Stimulated activated CD4-positive, alpha-beta T cell treated with anti-CD3 and anti-CD28 coated beads, TNF-alpha, amount 100 ng/mL, for 24 hours (primary cell): ENCODE measurements at places on chromosomes 1 and 21.

GRCh38 chr1:206705191-206705590, 20.5 kb downstream of the MAPKAPK2 start:
- no peak for DNase-seq

DNA sequence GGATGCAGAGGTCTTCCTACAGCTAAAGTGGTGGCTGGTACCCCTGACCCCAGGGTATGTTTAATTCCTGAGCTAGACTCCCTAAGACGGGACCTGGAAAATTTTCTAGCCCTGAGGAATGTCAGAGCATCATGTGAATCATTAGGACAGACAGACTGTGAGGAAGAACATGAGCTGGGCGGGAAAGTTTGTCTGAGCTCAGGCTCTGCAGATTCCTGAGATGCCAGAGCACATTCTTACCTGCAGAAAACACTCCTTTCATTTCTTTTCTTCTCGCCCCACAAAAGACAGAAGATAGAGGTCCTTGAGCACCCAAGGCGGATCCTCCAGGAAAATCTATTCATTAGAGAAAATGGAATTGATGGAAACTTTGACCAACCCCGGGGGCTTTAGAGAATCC, 6.5 kb downstream of the CAPN2 start:
- DNase-seq, result no peak

- DNase-seq, result no peak
These were observed 313.5 kb upstream of the SGIP1 start for GRCh38 chr1:66220477-66220876.

DNA sequence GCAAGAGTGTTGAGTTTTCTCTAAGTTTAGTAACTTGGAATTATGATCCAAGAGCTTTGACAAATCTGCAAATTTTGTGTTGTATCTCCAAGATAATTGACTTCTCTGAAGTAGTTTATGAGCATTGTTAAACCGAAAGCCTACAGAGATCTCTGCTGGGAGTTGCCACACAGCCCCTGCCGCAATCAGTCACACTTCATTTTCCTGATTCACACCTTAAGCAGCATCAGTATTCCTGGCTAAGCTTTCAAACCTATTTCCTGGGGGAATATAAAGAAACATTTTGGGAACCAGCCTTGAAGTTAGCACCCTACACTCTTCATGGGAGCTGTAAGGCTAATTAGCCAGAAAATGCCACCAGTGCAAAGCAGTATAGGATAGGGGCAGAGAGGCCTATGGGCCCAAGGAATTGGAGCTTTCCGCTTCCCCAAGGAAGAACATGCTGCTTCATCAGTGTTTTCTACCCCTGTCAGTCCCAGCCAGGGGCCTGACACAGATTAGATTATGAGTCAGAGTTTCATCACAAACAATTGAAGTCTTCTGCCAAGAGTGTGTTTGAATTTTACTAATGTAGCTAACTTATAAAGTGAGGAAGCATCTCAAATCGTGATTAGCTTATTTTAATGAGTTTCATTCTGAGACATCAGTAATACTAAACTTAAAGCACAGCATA, 23.2 kb upstream of the CACYBP start:
- DNase-seq, result no peak

DNA sequence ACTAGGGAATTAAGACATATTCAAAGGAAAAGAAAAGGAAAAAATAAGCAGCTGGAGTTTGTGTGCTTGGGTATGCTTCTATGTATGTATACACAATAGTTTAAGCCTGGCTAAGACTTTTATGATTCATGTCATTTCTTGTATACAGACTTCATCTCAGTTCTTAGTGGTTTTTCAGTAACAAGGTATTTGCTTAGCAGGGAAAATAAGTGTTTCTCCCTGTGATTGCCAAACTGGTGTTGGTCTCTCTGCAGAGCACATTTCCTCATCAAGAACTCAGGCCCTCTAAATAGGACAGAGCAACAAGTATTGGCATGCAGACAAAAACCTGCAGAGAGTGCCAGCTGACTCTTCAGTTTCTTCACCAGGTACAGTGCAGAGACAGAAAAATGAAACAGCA, 484.4 kb upstream of the ZRANB2 start:
- DNase-seq, result no peak

GRCh38 chr1:118116909-118117308, 68.1 kb downstream of the SPAG17 start:
- DNase-seq, result no peak

GRCh38 chr21:34923202-34923601, 125.9 kb downstream of the RUNX1 start:
- DNase-seq, result no peak

- DNase-seq, result no peak
These were observed 125.4 kb upstream of the TMEM51 start for GRCh38 chr1:15028102-15028501.

GRCh38 chr1:244162786-244163530, 111.9 kb downstream of the ZBTB18 start:
- DNase-seq, result no peak
